ENCODE measurements at places on chromosomes 4 and X. TPM values are rescaled to one million over a fixed set of nuclear protein-coding genes. Genes with fewer than 3 reads are reported as not detected.

The RASSF6 gene
- not detected for total RNA-seq

The SCML2 gene
- total RNA-seq, result 0.94 TPM

The ATP6AP1 gene
- 43.3 TPM for total RNA-seq

The TMEM131L gene
- total RNA-seq, result 6.5 TPM

The INTU gene
- total RNA-seq, result 1.5 TPM

The RS1 gene
- total RNA-seq, result not detected
